Upper lobe of left lung (tissue), 6 donors: ENCODE measurements at places on chromosomes 5 and 9.

DNA sequence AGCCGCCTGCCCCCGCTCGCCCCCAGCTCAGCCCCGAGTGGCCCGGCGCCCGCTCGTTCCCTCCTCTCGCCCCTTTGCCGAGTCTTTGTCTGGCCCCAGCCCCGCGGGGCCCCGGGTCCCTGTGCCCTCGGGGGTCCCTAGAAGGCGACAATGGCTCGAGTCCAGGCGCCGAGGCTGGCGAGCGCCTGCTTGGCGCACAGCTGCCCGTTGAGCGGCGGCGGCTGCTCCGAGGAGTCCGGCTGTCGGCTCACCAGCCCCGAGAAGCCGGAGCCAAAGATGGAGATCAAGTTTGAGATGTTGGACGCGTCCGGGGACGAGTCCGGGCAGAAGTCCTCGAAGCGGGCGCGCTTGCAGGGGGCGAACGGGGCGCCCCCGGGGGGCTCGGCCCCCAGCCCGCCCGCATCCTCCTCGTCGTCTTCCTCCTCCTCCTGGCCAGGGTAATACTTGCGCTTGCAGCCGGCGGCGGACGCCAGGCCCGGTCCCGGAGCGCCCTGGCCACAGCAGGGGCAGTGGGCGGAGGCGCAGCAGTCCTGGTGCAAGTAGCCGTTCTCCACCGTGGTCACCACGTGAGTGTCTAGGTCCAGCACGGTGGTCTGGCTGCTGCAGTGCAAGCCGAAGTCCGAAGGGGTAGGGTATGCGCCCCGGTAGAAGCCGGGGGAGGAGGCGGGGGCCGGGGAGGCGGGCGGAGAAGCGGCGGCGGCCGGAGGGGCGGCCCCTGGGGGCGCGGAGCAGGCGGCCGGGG, 1.2 kb downstream of the IER5L start:
- DNase-seq = peak; percentile 90

GRCh38 chr5:64811050-64811640, 42.4 kb downstream of the CWC27 start:
- DNase-seq = no peak

- DNase-seq = no peak
Measured at GRCh38 chr9:85147046-85147640, 477.6 kb downstream of the NTRK2 start.

- peak; percentile 76 for DNase-seq
Measured at GRCh38 chr9:23826120-23826629, at the start of gene ELAVL2. ELAVL2 (minus strand) TSS chr9:23826240; CDS start chr9:23762234, 64,006 bp downstream.

DNA sequence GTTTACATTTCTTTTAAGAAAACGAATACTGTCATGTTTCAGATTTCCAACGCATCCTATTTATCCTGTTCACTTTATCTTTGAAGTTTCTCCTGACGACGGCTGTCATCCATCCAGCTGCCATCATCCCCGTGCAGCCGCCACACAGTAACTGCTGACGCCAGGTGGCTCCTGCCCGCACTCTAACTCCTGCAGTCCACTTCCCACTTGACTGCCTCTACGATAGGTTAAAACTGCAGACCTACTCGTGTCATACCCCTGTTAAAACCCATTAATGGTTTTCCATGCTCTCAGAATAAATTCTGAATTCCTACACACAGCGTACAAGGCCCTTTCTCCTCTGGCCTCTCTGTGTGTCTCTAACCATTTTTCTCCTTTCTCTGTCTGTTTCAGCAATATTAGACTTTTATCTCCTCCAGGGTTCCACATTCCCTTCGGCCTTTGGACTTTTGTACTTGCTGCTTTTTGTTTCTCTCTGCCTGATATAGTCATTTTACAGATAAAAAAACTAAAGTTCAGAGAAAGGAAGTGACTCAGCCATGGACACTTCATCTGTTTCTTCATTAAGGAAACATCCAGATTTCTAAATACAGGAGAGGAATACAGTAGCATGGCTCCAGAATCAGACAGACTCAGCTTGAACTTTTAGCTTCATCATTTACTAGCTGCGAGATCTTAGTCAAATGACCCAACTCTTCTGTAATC, 84.9 kb downstream of the ADAMTS12 start:
- DNase-seq = peak; percentile 9

DNA sequence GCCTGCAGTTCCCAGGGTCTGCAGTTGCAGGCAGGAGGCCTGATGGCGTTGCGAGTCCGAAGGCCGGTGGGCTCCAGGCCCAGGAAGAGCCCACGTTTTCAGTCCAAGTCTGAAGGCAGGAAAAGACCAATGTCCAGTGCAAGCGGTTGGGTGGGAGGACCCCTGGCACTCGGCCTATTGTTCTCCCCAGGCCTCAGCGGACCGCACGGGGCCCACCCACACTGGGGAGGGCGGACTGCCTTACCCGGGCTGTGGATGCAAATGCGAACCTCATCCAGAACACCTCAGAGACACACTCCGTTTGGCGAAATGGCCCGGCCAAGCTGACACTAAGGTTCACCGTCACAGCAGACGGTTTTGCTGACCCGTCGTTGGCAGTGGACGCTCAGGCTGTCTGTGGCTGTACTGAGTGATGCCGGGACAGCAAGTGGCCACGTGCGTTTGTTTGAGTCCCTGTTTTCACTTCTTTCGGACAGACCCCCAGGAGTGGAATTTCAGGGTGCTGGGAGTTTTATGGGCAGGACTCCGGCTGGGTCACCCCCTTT, 10.2 kb upstream of the SEC16A start:
- DNase-seq = no peak

GRCh38 chr9:95607507-95607906, 90.7 kb upstream of the PTCH1 start:
- DNase-seq = no peak

GRCh38 chr5:57843059-57843367, 360.4 kb upstream of the ACTBL2 start:
- DNase-seq = no peak

DNA sequence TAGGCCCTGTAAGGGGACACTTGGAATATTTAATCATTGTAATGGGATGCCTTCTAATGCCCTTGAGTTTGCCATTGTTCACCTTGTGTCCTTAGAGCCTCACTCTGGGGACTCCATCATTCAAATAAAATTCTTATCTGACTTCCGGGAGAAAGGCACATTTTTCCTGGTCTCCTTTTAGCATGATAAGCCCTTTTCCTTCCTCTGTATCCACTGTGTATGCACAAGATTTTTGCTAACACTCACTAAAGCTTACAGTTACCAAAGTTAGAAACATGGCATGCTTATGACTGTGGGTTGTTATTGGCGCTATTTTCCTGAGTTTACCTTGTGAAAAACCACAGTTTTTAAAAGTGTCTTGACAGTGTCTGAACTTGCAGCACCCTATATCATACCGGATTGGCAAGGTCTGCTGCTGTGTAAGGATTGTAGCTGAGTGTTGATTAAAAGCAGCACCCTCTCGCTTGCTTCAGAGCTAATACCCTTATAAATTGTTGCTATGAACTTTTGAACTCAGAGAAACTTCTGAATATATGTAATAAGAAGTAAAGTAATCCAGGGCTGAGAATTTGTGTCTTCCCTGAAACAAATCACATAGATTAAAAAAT, 46.4 kb downstream of the SNCAIP start:
- no peak for DNase-seq

GRCh38 chr5:171457208-171457981, 37.9 kb downstream of the FGF18 start:
- DNase-seq = no peak

- no peak for DNase-seq
Measured at GRCh38 chr5:180286-180918, 10.9 kb upstream of the LRRC14B start.

DNA sequence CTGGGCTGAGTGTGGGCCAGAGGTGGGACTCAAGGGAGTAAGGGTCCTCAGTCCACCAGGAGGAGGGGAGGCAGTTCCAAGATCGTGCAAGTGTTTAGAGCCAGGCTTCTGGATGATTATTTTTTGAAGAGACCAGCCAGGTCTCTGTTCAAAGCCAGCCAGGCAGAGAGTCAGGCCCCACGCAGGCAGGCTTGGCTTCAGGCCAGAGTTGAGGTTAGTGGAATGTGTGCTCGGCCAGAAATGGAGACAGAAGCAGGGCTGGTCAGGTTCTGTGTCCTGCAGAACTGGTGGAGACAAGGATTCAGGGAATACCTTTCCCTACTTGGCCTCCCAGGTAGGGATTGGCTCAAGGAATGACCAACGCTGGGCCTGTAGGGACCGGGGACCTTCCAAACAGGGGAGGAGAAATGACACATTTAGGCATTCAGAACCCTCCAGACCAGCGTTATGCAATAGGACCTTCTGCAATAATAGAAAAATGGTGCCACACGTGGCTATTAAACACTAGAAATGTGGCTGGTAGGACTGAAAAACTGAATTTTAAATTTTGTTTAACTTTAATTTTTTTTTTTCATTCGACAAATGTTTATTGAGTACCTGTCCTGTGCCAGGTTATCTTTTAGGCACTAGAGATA, 106.2 kb downstream of the CMYA5 start:
- DNase-seq = peak; percentile 29

- DNase-seq = no peak
Measured at GRCh38 chr5:141479776-141480175, 4.0 kb downstream of the PCDHGC3 start.

- DNase-seq = no peak
Measured at GRCh38 chr5:135332519-135333150, 66.4 kb downstream of the MACROH2A1 start.

- DNase-seq = peak; percentile 38
Measured at GRCh38 chr5:137743031-137743640, 7.2 kb upstream of the KLHL3 start.

GRCh38 chr5:147306351-147306750, 71.5 kb downstream of the STK32A start:
- DNase-seq = no peak

GRCh38 chr5:178325679-178326373, 93.2 kb upstream of the PHYKPL start:
- DNase-seq = no peak

DNA sequence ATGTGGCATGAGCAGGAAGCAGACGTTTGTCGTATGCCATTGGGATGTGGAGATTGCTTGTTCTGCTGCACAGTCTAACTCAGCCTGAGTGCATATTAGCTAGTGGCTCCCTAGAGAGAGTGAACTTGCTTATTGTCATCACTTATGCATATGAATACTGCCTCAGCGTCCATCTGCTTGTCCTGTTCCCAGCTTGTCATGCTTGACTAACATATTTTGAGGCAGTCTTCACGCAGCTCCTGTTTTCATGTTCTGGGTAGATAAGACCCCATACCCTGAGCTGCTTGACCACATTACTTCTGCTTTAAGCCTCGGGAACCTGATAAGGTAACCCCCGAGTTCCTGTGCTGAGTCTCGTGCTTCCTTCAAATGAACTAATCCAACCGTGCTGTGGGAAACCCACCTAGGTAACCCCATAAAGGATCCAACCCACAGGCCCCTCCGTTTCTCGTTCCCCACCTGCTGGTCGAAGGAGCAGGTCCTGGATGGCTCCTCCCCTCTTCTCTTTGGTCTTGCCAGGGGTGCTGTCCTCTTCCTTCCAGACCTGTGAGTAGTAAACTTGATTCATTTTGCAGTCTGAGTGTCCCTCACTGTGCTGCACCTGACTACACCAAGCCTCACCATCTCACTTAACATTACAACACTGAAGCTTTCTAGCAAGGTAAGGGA, 25.0 kb downstream of the ANKRD33B start:
- DNase-seq = no peak

- no peak for DNase-seq
Measured at GRCh38 chr5:89449392-89450148, 566.6 kb upstream of the MEF2C start.

- DNase-seq = no peak
Measured at GRCh38 chr5:109529520-109529919, 119.7 kb upstream of the PJA2 start.

DNA sequence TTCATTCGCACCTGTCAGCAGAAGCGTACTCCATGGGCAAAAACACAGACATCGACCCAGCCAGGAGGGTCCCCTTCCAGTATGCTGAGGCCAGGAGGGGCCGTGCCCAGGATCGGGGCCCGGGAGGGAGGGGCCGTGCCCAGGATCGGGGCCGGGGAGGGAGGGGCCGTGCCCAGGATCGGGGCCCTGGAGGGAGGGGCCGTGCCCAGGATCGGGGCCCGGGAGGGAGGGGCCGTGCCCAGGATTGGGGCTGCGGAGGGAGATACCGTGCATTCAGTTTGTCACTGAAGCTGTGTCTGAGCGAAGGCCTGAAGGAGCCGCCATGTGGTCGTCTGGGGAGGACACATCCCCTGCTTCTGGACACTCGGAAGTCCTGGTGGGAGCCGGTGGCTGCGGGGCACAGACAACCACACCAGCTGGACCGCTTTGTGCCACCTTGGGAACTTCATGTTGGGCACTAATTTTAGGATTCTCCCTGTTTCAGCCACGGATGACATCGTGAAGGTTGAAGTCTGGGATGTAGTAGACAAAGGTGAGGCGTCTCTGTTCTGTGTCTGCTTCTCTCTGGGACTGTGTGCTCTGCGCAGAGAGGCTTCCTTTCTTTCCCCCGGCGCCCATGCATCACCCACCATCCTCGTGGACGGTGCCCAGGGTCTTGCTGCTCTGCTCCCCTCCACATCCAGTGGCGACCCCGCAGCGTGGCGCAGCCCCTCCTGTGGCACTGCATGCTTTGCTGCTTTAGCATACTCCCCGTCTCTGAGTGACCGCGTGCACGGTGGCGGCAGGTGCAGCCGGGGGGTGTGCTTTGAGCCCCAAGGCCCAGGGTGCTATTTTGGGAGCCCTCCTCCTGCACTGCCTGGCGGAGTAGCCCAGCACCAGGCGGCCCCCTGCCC, 16.7 kb upstream of the AJM1 start:
- DNase-seq = peak; percentile 79

- DNase-seq = peak; percentile 83
Measured at GRCh38 chr9:137198051-137198901, 2.3 kb downstream of the TPRN start.

GRCh38 chr9:34701023-34701768, 8.7 kb downstream of the CCL21 start:
- DNase-seq = peak; percentile 93
